ENCODE measurements at places on chromosomes 2 and 18.

GRCh38 chr18:11108947-11109346 is 40.4 kb downstream of the PIEZO2 start:
- no peak for DNase-seq

DNA sequence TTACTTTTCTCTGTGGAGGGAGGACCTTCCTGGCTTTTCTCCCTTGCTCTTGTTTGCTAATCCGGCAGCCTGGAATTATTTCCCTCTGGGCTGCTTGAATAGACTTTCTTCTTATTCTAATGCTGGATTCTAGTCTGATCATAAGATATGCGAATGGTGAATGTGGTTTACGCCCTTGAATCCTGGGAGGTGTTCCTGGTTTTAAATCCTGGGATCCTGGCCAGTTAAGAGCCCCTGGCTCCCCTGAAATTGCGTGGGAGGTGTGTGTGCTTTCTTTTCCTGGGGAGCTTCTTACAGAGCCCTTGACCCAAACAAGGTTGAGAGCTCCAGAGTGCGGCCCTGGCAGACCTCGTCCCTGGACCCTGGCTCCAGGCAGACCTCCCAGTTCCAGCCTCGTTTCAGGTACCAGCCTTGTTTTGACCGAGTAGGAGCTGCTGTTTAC is 2.8 kb downstream of the SH3BP4 start:
- DNase-seq: no peak

DNA sequence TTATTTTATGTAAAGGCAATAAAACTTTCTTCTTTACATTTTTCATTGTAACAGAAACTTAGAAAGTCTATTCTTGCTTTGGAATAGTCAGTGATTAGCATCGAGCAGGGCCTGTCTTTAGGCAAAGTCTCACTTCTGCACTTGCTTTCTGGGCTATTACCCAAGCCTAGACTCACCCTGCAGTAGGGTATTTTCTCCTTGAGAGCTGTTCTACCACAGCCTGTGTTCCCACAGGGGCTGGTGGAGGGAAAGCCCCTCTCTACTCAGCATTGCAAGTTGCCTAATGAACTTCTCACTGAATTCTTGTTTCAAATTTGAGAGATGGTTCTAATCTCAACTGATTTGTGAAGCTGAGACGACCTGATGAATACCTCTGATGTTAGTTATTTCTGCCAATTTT is 111.7 kb upstream of the KLHL14 start:
- DNase-seq: no peak

DNA sequence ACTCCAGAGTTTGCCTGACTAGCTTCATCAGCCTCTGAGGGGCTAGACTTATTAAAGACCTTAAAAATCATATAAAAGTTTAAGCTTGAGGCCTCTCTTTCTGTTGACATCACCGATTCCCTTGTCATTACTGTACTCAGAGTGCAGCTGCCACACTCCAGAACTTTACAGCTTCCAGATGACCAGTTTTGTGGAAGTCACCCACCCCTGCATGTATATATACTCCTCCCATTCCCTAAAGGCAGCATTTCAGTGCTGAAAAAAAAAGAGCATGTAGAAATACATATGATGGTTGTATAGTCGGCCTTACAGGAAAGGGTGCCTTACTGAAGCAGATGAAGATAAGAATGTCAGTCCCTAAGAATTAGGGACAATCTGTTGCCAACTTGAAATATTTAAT is 117.3 kb downstream of the FEZ2 start:
- no peak for DNase-seq

- DNase-seq: no peak
Observed at GRCh38 chr2:55107436-55107835, 57.2 kb upstream of the RTN4 start.

GRCh38 chr2:194621945-194622344 is 1035.1 kb upstream of the SLC39A10 start:
- no peak for DNase-seq

- no peak for DNase-seq
Observed at GRCh38 chr18:47929681-47930198, 719 bp downstream of the SMAD2 start.

- DNase-seq: no peak
Observed at GRCh38 chr2:134846213-134846612, 7.8 kb downstream of the ACMSD start.

DNA sequence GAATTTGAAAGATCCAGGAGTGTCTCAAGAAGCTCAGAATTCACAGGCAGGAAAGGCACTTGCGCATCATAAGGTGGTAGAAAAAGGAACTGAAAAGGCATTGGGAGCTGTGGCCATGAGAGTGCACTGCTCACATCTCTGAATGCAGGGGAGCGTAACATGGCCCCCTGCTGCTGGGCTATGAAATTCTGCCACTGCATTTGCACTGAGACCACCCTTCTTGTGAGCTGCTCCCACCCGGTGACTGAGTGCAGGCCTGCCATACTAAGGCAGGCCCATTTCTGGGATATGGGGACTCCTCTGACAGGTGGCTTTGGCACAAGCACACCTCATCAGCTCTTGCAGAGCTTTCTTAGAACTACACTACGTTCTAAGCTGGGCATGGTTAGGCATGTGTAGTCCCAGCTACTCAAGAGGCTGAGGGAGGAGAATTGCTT is 25.3 kb upstream of the STARD7 start:
- no peak for DNase-seq

DNA sequence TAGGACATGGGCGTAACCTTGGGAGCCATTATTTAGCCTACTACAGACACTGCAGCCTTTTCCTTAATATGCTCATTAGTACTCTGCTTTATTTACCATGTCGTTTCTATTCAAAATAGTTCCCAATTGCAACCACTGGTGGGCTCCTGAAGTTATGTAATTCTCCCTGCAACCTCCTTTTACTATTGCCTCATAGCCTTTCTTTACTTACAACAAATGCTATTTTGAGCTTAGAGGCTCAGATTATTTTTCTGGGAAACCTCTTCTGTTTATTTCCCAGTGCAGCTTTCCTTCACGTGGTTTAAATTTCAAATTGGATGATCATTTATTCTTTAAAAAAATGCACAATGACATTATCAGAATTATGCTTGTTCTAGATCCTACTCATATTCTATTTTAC is 492.3 kb upstream of the TMEFF2 start:
- DNase-seq: no peak

DNA sequence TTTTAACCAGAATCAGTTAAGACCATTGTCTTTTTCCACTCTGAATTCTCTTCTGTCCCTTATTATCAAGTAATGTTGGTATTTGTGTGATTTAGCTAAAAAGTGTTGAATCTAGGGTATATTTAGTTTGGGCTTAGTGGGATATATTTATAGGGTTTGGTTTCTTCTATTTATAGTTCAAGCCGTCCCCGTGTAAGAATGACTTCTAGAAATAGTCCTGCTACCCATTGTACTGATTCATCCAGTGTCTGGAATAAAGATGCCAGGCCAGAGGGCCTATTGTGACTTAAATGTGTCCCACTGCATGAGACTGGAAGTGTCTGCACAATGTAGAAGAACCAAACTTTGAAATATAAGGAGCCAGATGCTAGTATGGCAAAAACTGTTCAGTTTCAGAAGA is 364.8 kb downstream of the TNS1 start:
- DNase-seq: no peak

GRCh38 chr2:165454905-165455304 is 14.6 kb upstream of the CSRNP3 start:
- DNase-seq: no peak

DNA sequence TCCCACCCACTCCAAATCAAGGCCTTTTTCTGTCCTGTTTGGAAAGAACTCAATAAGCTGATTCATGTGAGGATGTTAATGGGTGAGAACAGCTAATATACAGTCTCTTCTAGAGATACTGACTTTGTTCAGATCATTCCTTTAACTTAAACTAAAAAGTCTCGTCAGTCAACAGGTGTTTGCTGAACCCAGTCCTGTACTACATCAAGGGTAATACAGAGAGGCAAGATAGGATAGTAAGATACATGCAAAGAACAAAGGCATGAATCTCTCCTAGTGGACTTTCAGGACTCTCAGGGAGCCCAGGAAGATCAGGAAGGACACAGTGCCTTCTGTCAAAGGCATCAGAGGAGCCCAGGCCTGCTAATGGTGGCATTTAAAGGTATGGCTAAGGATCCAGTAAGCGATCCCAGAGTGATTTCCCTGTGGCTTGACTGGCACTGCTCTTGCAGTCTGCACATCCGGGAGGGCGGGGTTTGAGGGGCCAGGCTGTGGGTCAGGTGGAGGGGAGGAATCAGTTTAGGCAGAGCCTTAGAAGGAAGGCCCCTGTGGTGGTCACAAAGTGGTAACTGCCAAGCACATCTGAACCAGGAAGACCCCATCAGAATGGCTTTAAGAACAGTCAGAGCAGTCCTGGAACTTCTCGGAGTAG is 54.0 kb downstream of the EPAS1 start:
- peak; percentile 81 for DNase-seq

DNA sequence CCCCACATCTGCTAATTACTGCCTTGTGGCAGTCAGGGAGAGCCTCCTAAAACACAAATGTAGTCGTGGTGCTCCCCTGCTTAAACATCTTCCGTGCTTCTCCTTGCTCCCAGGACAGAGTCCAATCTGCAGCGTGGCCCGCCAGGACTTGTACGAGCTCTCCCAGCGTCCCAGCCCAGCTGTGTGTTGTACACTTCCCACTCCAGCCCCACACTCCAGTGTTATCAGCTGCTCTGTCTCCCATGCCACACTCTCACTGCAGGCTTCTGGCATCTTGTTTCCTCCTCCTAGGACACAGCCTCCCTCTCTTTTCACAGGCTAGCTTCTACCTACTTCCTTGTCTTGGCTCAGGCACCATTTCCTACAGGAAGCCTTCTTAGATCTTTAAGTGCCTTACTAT is 199.4 kb downstream of the ALPK2 start:
- no peak for DNase-seq

DNA sequence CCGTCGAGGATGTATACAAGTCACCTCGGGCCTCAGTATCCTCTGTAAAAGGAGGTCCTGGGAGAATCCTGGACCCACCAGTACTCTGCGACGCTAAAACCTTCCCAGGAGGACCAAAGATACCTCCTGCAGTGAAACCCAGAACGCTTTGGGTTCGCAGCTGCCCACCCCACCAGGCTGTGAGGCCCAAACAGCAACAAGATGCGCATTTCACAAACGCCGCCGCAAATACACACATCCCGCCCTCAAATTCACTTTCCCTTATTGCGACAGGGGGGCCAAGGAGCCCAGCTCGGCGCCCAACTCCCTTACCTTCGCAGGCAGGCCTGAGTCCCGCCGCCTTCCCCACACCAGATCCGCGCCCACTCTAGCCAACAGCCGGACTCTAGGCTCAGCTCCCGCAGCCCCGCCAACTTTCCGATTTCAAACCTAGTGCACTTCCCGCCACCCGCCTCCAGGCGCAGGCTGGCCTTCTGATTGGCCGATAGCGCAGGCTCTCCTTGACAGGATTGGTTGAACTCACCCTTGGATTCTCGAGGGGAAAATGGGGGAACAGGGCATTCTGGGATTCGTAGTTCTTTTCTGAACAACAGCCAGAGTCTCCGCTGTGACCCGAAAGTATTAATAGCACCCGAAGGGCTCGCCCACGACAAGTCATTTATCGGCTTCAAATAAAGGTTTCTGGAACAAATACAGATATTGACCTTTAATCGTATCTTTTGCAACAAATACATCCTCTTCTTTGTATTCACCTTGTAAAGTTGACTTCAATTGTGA is at the start of gene SPC25:
Gene SPC25 (minus strand): TSS at position 425 of the 777 bp plus-strand sequence. CDS start 911 bp downstream, outside the sequence.
- peak; percentile 96 for DNase-seq

DNA sequence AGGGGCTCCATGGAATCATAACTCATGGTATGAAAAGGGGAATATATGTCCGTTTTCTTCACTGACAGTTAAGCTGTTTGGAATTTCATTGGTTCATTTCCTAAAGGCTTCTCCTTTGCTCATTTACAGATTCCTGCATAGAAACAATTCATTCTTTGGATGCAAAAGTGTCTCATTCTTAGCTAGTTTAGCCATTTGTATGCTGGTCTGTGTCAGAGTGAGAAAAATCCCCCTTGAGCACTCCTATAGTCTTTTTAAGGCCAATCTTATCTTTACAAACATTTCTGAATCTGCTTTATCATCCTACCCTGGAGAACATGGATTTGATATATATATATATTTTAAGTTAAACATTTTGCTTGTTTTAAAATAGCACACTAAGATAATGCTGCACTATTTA is 1260.9 kb upstream of the NRXN1 start:
- no peak for DNase-seq

GRCh38 chr18:25915907-25916306 is 174.5 kb downstream of the SS18 start:
- DNase-seq: no peak

- DNase-seq: no peak
Observed at GRCh38 chr18:3610813-3611212, 160.8 kb downstream of the TGIF1 start.

DNA sequence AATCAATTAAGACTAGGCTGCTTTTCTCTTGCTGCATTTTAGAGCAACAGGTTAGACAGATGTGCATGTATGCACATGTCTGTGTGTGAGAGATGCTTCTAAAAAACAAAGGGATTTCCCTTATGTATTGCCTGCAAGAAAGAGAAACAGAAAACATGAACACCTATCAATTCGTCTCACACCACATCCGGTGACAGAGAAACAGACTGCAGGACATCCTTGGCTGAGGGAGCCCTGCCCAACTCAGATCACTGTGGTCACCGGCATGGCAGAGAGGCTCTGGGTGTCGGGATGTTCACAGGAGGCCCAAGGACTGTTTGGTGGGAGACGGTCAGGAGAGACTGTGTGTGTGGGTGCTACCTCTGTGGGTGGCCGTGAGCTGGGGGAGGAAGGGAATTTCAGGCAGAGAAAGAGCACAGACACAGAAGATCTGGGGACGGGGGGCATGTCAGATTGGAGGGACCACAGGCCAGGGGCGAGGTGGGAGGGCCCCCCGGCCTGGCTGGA is 24.9 kb downstream of the FHL2 start:
- peak; percentile 81 for DNase-seq

GRCh38 chr2:233342301-233342700 is 12.0 kb upstream of the DGKD start:
- DNase-seq: no peak

- no peak for DNase-seq
Observed at GRCh38 chr2:222174450-222174849, 124.3 kb downstream of the PAX3 start.

- DNase-seq: no peak
Observed at GRCh38 chr2:151826737-151827157, 1.5 kb downstream of the ARL5A start.

- peak; percentile 51 for DNase-seq
Observed at GRCh38 chr2:19839438-19839837, 62.3 kb downstream of the TTC32 start.

DNA sequence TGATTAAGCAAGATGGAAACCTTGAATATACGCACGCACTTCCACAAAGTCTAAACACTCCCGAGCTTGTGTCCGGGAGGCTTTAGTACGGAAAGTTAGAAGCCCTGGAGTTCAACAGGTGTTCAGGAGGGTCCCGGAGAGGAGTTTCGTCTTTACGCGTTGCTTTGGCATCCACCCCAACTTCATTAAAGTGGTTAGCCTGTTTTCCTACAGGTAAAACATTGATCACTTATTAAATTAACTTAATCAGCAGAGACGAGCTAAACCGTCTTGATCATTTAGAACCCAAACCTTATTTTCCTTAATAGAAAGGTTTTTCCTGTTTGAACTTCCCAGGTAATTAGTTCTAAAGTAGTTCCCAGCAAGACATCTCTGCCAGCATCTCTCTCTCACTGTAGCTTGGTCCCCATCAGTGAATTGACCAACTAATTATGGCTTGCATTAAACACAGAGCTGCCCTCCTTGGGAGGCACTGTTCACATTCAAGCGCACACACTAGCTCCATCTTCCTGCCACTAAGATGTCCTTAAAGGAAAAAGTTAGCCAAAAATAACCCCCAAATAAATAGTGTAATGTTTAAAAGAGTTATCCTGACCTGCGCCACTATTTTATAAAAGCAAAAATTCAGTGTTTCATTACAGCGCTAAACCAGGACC is 1.4 kb downstream of the NPAS2 start:
- DNase-seq: no peak

Data from activated CD8-positive, alpha-beta memory T cell treated with anti-CD3 and anti-CD28 coated beads, Interleukin-2, amount 10 ng/mL, durations not matched to agents 7 days and 5 days (primary cell).